ENCODE measurements at places on chromosomes 3 and 15.

GRCh38 chr15:43168192-43169107 is 16.8 kb upstream of the CCNDBP1 start:
- DNase-seq, result peak; percentile 42

DNA sequence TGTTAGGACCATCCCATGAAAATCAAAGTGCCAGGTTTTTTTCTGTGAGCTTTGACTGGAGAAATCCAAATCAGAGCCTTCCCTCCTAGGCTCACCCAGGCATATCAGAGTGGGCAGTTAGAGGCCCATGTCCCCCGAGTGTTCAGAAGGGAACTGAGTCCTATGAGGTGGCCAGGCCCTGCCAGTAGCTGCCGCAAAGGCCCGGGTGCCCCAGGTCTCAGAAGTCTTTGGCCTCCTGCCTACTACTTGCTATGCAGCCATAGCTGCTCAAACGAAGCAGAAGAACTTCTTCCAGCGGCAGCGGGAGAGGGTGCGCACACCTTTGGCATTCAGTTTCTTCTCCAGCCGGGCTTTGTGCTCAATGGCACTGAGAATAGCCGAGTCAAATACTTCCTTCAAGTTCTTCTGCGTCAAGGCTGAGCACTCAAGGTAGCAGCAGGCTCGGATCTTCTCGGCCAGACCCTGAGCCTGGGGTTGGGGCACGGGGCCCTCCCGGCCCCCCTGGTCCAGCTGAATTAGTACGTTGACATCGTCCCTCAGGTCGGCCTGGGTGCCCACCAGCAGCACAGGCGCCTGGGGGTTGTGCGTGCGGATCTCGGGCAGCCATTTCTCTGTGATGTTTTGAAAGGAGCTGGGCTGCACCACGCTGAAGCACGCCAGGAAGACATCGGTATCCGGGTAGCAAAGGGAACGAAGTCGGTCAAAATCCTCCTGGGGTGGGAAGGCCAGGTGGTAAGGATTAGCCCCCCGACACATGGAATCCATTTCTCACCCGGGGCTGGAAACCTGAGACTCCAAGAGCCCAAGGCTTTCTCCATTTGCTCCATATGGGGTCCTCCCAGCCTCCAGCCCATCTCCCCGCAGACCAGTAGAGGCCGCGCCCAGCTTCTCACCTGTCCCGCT is 992 bp downstream of the RHOV start:
- no peak for DNase-seq

- DNase-seq, result peak; percentile 67
These were observed 3.8 kb downstream of the PLD1 start for GRCh38 chr3:171806200-171807128.

DNA sequence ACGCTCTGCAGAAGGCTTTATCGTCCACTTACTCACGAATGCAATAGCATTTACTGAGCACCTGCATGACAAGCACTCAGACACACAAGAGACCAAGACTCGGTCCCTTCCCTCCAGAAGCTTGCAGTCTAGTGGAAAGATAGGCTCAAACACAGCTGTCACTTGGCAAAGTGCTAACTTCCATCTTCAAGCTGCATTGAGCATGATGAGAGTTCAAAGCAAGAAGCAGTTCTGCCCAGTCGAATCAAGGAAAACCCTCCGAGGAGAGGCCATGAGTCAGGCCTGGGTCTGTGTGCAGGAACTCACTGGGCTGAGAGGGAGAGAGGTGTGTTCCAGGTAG is 51.5 kb downstream of the C3orf20 start:
- no peak for DNase-seq

GRCh38 chr15:76440441-76440840 is 103.9 kb downstream of the ISL2 start:
- DNase-seq, result no peak

DNA sequence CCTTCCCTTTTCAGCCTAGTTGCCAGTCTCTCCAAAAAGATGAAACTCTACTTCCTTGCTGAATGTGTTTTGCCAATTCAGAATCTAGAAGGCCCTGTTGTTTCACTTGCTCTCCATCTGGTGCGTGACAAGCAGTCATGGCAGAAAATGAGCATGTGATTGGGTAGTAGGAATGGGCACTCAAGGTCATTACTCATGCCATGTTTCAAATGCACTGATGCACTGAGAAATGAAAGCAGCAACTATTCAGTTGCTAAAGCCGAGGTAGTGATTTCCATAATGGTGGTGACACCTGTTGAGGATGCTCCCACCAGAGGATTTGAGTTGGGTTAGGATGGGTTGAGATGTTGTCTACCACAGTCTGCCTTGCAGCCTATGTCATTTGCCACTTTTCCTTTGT is 12.7 kb downstream of the ZBTB38 start:
- DNase-seq, result no peak

DNA sequence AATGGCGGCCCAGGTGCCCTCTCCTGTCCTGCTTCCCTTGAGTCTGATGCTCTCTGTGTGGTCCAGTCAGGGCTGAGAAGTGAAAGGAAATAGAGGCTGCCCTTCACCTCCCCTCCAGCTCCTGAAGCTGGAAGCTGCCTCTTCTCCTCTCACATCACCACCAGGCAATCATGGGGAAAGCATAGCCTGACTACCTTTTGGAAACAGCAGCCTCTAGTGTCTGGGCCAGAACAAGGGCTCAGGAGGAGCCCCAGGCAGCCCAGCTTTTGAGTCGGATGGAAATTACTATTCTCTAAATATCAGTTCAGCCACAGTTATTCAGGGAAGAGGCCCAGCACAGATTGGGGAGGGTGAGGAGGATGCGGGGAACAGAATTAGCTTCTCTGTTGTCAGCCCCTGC is 43.3 kb upstream of the CCDC174 start:
- DNase-seq, result no peak

- DNase-seq, result no peak
These were observed 59.2 kb downstream of the CADPS start for GRCh38 chr3:62815981-62816380.

DNA sequence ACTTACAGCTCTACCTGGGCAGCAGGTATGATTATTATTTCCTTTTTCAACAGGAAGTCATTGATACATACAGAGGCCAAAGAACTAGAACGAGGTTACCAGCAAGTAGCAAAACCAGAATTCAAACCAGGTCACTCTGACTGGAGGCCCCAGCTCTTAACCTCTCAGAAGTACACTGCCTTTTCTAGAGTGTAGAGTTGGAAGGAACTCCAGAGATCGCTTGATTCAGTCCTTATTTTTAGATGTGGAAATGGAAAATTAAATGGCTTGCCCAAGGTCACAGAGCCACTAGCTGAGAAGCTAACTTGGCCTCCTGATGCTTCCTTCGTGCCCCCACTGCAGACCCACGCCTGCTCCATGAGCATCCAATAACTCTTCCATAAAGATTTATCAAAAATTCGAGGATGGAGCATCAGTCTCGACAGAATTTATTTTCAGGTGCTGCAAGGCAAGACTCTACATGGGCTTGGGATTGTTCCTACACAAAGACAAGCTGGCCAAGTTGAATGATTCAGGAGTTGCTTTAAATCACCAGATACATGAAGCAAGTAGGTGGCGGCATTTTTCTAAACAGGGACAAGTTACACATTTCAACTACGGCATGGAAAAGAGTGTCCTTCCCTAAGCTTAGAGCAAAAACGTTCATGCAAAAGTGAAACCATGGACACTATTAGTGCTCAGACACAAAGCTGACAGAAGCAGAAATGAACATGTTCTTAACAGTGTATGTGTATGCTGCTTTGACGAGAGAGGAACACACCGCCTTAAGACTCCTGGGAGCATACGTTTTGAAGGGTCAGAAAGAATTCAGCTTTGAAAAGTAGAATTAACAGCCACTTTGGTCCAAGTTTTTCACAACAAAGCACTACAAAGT is 235.7 kb downstream of the THRB start:
- no peak for DNase-seq

GRCh38 chr3:65836047-65836446 is 202.7 kb downstream of the MAGI1 start:
- DNase-seq, result peak; percentile 63

DNA sequence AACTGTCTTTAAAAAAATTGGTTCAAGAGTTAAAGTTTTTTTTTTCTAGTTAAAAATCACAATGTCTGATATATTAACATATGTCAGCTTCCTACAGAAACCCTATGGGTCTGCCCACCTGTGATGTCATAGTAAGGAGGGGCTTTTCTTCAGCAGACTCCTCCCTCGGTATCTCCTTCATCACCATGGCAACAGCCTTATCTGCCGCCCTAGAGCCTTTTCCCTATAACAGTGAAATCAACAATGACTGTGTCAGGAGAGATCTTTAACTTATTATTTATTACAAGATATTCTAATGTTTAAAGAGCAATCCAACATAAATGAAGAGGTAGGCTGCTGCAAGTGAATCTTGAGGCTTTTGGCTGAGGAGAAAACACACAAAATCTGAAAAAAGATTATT is 138.7 kb downstream of the PEX5L start:
- DNase-seq, result peak; percentile 41

DNA sequence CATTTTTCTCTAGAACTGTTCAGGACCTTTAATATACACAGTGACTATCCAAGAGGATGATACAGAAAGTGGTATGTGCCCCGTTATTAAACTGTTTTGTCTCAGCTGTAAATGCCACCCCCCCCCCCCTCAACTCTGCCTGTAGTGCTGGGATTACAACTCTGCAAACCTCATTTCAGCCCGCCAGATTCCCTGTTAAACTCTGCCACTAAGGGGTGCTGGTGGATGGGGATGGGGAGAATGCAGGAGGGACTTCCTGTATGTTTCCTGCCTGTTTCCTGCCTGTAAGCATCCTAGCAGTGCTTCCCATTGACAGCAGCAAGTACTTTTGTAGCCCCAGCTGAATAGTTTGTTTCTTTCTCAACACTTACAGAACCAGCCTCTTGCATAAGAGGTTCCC is 301.7 kb upstream of the RORA start:
- peak; percentile 2 for DNase-seq

GRCh38 chr15:93070551-93071296 is 18.3 kb downstream of the RGMA start:
- no peak for DNase-seq

DNA sequence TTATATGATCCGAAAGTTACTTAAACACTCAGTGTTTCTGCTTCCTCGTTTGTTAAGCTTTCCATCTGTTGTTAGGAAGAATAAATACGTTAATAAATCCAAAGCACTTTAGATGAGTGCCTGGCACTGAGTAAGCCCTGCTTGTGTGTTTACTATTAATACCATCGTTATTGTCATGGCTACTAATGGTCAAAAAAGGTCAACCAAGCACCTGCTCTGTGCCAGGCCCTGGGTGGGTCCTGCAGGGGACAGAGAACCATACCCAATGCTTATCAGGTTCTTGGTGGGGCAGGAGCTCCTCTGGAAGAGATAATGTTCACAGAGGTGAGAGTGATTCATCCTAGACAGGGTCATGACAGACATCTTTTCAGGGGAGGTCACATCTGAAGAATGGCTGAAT is 39.9 kb downstream of the GALNT15 start:
- DNase-seq, result no peak

DNA sequence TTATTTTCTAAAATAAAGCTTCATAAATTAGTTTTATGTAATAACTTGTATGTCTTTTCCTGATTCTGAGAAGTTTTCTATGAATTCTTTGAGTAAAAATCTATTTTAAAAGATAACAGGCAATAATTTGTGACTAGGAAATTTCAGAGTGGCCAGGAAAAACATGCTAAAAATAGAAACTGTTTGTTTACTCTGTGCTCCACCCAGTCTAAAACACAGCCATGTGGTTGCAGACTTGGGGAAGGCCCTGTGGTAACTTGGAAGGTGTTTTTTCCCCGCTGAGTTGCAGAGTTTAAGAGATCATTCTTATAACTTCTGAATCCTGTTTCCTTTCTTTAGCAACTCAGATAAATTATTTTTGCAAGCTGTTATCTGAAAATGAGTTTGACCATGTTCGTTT is 21.9 kb downstream of the PLCL2 start:
- peak; percentile 28 for DNase-seq

DNA sequence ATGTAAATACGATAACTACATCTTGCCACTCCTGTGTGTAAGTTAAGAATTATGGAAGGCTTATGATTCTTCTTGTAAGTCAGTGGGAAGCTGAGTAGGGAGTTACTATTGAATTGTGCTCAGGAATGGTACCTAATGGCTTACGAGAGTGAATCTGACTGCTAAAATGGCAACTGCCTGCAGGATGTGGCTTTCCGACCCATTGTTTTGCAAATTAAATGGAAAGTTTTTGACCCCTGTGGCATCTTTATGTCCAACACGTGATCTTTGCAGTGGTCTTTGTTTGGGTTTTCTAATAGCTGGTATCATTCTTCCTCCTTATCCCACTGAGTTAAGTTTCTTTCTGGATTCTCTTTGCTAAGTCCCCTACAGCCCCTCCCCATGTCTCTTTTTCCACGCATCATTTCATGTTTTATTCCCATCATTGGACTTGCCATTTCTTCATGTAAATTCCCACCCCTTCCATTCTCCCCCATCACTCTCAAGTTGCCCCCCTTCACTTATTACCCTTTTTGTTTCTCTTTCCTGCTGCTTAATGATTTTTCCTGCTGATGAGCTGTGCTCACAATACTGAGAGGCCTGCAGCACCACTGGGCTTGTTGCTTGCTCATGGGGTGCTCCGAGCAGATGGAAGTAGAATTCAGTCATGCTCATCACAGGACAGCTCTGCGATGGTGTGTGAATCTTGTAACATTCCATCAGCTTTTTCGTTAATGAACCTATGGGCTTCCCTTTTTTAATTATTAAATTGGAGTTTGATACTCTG is 428.2 kb upstream of the IL12A start:
- DNase-seq, result no peak

- no peak for DNase-seq
These were observed 25.6 kb upstream of the GOLGA6L2 start for GRCh38 chr15:23472678-23473077.

GRCh38 chr3:59249004-59249403 is 199.2 kb upstream of the CFAP20DC start:
- no peak for DNase-seq

- DNase-seq, result no peak
These were observed 127.4 kb upstream of the HACD2 start for GRCh38 chr3:123712077-123712860.

GRCh38 chr3:50316657-50317242 is 5.8 kb downstream of the HYAL2 start:
- DNase-seq, result no peak

DNA sequence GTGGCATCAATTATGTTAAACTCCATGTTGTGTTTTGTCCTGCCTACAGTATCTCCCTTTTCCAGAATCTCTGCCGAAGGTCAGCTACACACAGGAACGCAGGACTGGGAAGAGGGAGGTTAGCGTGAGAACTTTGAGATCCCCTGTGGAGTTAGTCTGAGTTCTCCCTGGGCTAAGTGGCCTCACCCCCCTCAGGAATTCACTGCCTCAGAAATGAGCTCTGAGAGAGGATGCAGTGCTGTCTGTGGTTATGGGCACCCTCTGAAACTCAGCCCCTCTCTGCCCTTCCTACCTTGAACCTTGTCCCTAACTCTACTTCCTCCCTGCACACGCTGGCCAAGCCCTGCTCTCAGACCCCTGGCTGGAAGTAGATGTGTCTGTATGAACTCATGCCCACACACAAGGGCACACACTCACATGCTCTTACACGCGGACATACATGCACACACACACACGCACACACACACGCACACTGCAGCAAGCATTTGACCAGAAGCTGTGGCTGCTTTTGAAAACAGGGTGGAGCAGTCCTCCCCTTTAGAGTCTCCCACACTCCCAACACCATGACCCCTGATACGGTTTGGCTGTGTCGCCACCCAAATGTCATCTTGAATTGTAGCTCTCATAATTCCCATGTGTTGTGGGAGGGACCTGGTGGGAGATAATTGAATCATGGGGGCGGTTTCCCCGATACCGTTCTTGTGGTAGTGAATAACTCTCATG is 5.3 kb upstream of the VIPR1 start:
- peak; percentile 88 for DNase-seq

GRCh38 chr3:28050120-28050519 is 191.3 kb upstream of the CMC1 start:
- DNase-seq, result no peak

- DNase-seq, result peak; percentile 33
These were observed 1.0 kb downstream of the PRKCD start for GRCh38 chr3:53161820-53162671.

GRCh38 chr3:42511201-42511600 is 8.8 kb downstream of the VIPR1 start:
- DNase-seq, result no peak
